ENCODE measurements at places on chromosomes 16 and 17. TPM values are rescaled to one million over a fixed set of nuclear protein-coding genes. Genes with fewer than 3 reads are reported as not detected.

- no peak for DNase-seq
Observed at GRCh38 chr17:38322156-38322779, 21.5 kb downstream of the GPR179 start.

GRCh38 chr17:82477934-82478333, 19.4 kb downstream of the NARF start:
- DNase-seq = no peak

DNA sequence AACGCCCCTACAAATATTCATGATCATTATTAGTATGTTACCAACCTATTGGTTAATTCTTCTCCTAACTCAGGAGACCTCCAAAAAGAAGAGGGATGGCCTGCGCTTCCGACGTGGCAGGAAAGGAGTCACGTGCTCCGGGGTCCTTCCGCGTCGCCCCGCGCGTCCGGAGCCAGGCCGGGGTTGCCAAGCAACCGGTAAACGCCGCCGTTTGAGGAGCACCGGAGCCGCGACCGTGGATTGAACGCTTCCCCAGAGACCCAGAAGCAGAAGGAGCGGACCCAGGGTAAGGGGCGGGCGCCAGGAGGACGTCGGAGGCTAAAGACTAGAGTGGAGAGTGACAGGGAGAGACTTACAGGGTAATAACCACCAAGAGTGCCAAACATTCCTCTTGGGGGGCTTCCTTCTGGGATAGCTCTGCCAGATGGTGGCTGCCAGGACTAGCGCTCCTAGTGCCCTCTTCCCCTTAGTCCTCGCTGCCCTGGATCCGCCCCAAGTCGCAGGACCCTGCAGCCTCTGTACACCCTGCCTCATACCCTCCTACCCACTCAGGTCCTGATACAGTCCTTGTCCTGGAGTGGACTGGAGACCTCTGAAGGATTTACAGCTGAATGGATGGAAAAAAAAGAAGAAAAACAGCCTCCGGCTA, at the start of gene DNAI2:
TSS of gene DNAI2 (plus strand) at position 175 of the 649 bp plus-strand sequence. CDS start 7,584 bp downstream, outside the sequence.
- DNase-seq = no peak

DNA sequence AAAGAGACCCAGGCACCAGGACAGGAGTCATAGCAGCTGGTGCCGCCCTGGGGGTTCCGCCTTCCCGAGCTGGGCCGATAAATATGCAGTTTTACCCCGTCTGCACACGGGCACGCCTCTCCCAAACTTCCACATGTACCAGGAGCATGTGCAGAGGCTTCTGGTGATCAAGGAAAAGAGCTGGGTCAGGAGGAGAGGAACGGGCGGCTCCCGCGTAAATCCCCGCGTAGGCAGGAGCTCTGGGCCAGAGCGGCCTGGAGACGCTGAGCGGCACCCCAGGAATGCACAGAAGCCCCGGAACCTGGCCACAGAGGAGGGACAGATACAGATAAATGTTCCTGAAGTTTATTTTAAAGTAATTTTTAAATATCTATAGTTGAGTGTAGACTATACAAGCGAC, 46.6 kb upstream of the METRNL start:
- DNase-seq = no peak

The ABCA6 gene
- 46.1 TPM for total RNA-seq

DNA sequence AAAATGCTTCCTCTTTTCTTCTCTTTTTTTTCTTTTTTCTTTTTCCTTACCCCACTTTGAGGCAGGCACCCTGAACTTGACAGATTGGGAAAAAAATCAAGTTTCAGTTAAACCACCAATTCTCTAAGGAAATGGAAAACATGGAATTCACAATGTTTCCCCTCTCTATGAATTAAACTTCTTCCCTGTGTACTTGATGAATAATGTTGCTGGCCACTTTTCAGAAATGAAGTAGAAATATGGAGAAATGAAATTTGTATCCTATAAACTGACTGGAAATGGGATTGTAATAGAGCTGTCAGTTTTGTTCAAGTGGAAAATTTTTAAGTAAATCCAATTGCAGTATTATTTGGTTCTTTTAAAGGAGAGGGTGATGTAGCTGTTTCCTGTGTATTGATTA, 129.8 kb downstream of the CLEC16A start:
- DNase-seq = no peak

The EME1 gene
- 3.6 TPM for total RNA-seq

- no peak for DNase-seq
Observed at GRCh38 chr17:81009136-81009535, 17.5 kb downstream of the CHMP6 start.

The ARHGAP23 gene
- 73.7 TPM for total RNA-seq

The CHD3 gene
- 111 TPM for total RNA-seq

The MYH3 gene
- 1,094 TPM for total RNA-seq
